ENCODE measurements at places on chromosomes 4 and X.

DNA sequence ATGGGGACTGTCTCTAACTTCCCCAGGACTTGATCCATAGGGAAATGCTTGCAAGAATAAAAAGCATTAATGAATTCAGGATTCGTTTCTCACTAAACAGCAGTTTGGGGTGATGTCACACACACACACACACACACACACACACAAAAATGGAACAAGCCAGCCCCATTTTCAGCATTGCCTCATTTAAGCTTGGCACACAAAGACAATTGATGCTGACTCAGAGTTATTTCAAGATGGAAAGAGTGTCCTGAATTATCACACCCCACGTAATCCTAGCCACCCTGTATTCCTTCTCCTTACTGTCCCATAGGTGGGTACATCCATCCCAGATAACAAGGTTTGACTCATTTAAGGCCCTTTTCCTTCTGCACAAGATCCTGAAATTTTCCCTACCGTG, 345.1 kb upstream of the HS3ST1 start:
- no peak for DNase-seq

GRCh38 chr4:144501231-144501780, 144.7 kb upstream of the HHIP start:
- DNase-seq = no peak

GRCh38 chr4:114384629-114385028, 214.0 kb upstream of the UGT8 start:
- DNase-seq = no peak

- no peak for DNase-seq
Measured at GRCh38 chrX:15217161-15217560, 52.7 kb downstream of the ASB9 start.

Measured in activated T-helper 1 cell treated with Interleukin-2 at 50 U/mL for 16 hours (primary cell).